ENCODE measurements at places on chromosomes 1 and 21. TPM values are rescaled to one million over a fixed set of nuclear protein-coding genes. Genes with fewer than 3 reads are reported as not detected.

Gene C1orf87
- 0.32 TPM for total RNA-seq

Gene FGR
- 0.61 TPM for total RNA-seq

Gene MNDA
- total RNA-seq = not detected

Gene ID3
- total RNA-seq = 45.7 TPM

Gene C1QTNF12
- total RNA-seq = 1.1 TPM

Gene TSPAN2
- not detected for total RNA-seq

Gene GPATCH3
- total RNA-seq = 9.5 TPM

Gene OR2M3
- total RNA-seq = under 0.01 TPM

Gene SPRR2B
- total RNA-seq = not detected

Gene TTLL10
- not detected for total RNA-seq

Gene C1orf116
- 0.16 TPM for total RNA-seq

Gene PTPN22
- 1.7 TPM for total RNA-seq

Gene LRRC53
- total RNA-seq = not detected

Gene KCNA10
- total RNA-seq = not detected

Gene ELAPOR1
- total RNA-seq = 0.85 TPM

Gene NEK2
- total RNA-seq = 1.6 TPM

Gene S100A7A
- total RNA-seq = not detected

Gene HENMT1
- total RNA-seq = 4.6 TPM

Gene GNAT2
- total RNA-seq = not detected

Gene CELA2A
- not detected for total RNA-seq

Gene CFHR3
- total RNA-seq = not detected

Gene PRKAB2
- total RNA-seq = 17.5 TPM

Gene DMBX1
- total RNA-seq = not detected

Gene RGS5
- 20.9 TPM for total RNA-seq

Gene STIL
- total RNA-seq = 6.3 TPM

Gene CD164L2
- total RNA-seq = not detected

Gene OXCT2
- 1.8 TPM for total RNA-seq

Gene DAB1
- 0.49 TPM for total RNA-seq

Gene C1QB
- total RNA-seq = not detected

Gene IQGAP3
- total RNA-seq = 7.7 TPM

Gene DNAJC16
- total RNA-seq = 23.4 TPM

Gene OR2AK2
- not detected for total RNA-seq

Gene C1orf53
- 4.5 TPM for total RNA-seq

Gene TCHHL1
- total RNA-seq = not detected

Gene CLCA2
- 7.7 TPM for total RNA-seq

Gene HES3
- total RNA-seq = not detected

Gene FCN3
- not detected for total RNA-seq

Gene CD53
- not detected for total RNA-seq
